ENCODE measurements at places on chromosomes 2 and 18.

DNA sequence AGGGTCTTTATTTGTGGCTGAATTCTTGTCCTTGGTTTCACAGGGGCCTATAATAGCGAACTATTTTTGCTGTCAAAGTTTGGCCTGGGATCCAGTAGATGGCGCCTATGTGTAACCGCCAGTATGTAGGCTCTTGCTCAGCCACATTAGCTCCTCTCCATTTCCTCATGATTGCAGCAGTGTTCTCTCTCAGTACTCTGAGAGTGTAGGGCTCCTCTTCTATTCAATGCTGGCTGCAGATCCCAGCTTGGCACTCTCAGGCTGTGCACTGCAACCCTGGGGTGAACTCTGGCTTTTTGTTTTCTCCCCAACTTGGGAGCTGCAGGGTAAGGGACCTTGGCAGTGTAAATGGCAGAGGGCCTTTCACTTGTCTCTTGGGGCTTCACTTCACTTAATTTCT is 344.6 kb upstream of the CHAC2 start:
- DNase-seq: peak; percentile 68

DNA sequence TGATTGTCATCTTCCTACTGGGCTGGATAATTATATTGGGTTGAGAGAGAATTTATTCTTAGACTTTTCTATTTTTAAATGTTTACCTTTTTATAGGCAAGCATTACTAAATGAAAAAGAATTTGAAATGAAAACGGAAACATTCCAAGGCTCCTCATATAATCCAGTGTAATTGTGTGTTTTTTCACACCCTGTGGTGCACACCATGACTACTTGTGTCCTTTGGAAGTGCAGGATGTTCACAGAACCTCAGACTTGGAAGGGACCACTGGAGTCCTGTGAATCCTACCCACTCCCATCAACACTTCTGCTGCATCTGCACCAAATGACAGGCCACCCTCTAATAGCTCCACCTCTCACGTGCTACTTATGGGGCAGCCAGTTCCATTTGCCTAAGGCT is 48.0 kb downstream of the NAT8 start:
- DNase-seq: no peak

- no peak for DNase-seq
Measured at GRCh38 chr2:21103274-21103891, 20.4 kb upstream of the TDRD15 start.

DNA sequence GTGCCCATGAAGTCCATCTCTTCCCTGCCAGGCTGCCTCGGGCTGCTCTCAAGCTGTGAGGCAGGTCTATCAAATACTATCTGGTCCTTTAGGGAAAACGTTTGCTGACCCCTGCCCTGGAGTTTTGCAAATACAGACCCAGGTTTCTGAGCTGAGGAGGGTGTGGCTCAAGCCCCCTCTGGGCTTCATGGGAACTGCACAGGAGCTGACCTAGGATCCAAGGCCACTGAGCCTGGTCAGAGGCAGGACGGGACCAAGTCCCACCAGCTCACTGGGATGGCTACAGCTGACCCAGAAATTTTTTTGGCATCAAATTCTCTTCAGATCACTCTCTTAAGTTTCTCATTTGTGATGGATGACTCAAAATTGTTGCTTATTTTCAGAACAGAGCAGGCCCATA is 14.1 kb downstream of the ZNF516 start:
- DNase-seq: peak; percentile 12

GRCh38 chr2:73283545-73284295 is 558 bp downstream of the FBXO41 start:
- DNase-seq: peak; percentile 37

DNA sequence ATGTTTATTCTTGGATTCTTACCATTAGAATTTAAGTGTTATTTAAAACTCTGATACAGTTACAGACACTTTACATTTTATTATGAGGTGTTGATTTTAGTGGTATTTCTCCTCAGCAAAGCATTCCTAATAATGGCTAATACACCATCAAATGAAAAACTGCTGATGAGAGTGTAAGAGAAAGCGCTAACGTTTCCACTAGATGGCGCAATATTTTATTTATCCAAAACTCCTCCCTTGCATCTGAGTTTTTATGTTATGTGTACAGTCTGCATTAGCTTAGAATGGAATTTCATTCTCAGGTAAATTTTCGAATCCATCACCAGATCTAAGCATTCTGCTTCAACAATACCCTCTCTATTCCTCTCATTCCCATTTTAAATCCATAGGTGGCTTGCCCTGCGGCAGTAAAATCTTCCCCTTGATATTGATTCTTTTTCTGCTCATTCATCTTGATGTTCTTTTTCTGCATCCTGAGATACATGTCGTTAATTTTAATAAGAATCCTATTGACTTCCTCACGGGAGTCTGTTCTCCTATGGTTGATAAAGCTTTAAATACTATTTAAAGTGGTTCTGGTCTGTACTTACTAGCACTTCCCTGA is 53.9 kb downstream of the PRKRA start:
- peak; percentile 79 for DNase-seq

GRCh38 chr2:64625299-64626145 is 28.2 kb downstream of the SERTAD2 start:
- peak; percentile 25 for DNase-seq

DNA sequence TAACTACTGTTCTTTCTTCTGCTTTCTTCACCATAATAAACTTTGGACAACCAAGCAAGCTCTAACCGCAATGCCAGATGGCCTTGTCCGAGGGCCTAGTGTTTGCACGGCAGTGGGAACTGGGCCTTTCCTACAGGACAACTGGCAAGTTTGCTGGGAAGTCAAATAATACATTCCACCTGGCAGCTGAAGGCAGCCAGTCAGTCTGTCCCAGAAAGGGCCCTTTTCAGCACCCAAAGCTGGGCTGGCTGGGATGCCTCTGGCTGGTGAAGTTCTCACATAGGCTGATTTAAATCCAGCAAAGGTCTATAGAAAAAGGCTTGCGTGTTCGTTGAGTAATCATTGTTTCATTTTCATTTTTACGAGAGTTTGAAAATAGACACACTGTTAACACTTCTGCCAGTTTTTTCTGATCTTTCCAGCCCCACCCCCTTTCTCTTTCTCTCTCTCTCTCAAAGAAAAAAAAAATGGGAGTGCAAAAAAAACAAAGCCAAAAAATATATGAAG is 110.0 kb upstream of the EPAS1 start:
- DNase-seq: peak; percentile 81

DNA sequence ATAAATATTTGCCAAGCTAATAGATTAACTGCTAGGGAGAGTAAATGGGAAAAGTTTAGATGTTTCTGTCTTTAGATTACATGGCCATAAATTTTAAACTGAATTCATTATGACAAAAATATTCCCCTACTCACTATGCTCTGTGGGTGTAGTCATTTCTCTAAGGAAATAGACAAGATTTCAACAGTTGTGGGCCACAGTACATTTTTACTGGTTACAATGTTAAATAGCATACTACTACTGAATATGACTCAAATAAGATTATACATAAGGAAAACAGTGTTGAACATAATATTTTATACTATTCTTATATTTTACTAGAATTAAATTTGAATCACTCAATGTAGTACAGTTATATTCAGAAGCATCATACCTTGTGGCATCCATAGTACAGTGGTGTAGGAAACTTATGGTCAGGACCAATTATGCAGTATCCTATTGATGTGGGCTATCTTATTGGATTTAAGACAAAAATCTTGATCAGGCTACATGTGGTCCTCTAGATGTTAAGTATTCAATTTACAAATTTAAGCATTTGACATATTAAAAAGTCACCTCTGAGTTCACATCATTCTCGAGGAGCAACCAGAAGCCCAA is 33.0 kb downstream of the RPRD1A start:
- no peak for DNase-seq

GRCh38 chr2:54482715-54483114 is 26.6 kb downstream of the SPTBN1 start:
- DNase-seq: no peak

GRCh38 chr2:104664672-104665071 is 189.2 kb upstream of the POU3F3 start:
- DNase-seq: no peak

- DNase-seq: peak; percentile 13
Measured at GRCh38 chr2:48845684-48846083, 90.2 kb upstream of the LHCGR start.

- no peak for DNase-seq
Measured at GRCh38 chr2:74416778-74417177, 4.6 kb downstream of the C2orf81 start.

DNA sequence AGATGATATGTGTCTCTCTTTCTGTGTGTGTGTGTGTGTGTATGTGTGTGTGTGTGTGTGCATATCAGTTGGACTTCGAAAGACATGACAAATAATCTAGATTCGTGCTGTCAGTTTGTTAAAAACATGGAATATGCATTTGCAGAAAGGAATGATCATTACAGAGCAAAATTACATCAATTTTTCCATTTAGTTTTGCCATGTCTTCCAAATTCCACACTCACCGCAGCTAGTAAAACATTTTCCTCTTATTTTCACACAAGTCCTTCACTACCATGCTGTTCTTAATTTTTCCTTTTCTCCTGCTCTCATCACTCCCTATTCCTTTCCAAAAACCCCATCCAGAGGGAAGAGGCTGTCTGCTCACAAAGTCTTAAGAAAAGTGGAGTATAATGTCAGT is 1191.4 kb upstream of the SLC39A10 start:
- no peak for DNase-seq
